ENCODE measurements at places on chromosomes 1 and 21.

DNA sequence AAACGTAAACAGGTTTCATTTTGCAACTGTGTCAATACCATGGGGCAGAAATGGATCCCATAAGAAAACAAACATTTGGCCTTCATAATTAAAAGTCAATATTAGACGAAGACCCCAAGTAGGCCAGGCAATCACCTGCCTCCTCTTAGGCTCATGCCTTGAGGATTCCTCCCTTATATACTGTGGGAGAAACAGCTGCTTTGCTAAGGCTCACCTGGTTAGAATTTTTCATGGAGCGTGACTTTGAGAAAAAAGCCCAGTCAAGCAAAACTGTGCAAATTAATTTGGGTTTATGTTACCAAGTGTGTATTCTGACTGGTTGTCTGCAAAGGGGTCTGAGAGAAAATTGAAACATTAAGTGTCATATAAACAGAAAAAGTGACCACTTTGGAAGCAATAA lies 605.3 kb upstream of the USP24 start:
- DNase-seq = no peak

GRCh38 chr1:235215453-235215852 lies 54.4 kb upstream of the RBM34 start:
- no peak for DNase-seq

GRCh38 chr1:198259333-198260074 lies 102.7 kb downstream of the NEK7 start:
- DNase-seq = no peak

DNA sequence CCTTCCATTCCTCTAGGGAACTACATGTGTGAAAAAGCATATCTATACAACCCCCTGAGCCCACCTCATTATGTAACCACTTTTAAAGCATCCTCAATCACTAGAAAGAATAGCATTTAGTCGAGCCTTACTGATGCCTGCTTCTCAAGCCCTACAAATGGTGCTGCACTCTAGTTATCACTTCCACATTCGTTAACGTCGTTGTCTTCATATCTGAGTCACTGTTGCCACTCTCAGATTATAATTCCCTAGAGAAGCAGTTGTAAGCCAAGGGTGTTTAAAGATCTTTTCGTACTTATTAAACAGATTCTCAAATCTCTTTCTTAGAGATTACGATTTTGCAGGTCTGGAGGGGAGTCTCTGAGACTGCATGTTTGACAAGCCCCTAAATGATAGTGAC lies 16.5 kb downstream of the ATP1B1 start:
- DNase-seq = no peak

- DNase-seq = no peak
Observed at GRCh38 chr21:37958537-37958936, 42.3 kb upstream of the KCNJ6 start.

DNA sequence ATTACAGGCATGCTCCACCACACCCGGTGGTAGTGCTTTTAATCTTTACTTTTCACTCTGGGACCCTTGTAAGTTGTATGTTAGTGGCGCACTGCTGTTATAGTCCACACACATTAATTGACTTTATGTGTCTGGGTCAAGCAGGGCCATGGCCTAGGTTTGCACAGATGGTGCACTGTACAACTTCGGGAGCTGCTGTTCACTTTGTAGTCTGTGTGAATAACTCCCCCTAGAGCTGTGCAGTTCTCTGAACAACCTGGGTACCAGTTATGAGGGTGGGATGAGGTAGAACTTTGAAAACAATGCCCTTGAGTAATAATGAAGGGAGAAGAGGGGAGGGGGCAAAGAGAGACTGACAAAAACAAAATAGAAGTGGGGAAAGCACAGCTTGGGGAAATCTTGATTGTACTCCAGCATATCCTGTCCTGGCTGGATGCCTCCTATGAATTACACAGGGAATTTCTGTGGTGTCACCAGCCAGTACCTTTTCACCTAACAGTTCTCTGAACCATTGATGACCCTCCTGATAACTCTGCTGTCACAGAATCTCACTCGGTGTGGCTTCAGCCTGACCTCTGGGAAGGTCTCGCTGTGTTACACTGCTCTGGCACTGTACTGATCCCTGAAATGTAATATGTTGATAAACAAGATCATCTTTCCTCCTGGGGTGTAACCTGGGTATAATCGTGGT lies 2.2 kb downstream of the PTGFRN start:
- DNase-seq = no peak

DNA sequence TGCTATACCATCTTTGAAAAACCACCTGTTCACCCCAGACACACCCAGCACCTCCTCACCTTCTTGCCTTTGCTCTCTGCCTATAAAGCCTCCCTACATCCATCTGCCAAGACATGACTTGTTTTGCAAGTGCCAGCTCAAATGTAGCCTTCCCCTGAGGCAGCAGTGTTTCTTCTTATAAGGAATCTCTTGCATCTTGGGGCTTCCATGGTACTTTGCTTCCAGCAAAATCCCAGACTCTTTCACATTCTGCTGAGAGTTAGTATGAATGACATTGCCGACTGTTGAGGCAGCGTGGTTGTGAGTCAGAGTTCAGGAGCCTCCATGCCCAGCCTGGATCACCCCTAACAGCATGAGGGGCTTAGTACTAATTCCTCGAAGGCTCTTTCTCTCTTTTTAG lies 217.4 kb upstream of the RUNX1 start:
- no peak for DNase-seq

- DNase-seq = no peak
Observed at GRCh38 chr1:100875228-100875627, 19.4 kb downstream of the EXTL2 start.

Data from brain microvascular endothelial cell (primary cell).